ENCODE measurements at places on chromosomes 12 and 14.
A peak's percentile ranks its signal among the peaks of the same experiment; 100 is the strongest.

GRCh38 chr12:14982991-14983390, 10.1 kb downstream of the PDE6H start:
- no peak for DNase-seq

DNA sequence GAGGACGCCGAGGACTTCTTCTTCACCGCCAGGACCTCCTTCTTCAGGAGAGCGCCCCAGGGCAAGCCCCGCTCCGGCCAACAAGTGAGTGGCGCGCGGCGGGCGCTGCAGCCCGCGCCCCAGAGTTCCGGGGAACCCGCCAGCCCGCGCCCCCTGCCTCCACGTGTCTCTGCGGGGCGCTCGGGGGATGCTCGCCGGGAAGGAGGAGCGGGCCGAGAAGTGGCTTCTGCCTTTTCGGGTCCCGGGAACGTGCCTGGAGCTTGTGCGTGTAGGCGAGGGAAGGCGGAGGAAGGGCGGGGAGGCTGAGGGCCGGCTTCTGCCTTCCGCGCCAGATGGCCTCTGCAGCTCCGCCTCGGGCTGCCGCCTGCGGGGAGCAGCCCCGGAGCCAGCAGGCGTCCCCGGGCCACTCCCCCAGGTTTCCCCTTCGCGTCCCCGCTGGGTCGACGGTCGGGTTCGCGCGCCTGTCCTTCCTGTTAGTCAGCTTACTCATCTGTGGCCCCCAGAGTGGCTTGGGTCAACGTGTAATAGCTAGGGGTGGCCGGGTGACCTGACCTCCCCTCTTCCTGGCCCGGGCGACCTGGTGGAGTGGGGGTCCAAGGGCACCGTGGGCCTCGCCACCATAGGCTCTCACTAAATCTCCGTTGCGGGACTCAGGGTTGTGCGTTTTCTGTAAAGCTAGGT, 505 bp downstream of the RASSF3 start:
- peak; percentile 58 for DNase-seq

GRCh38 chr14:79352076-79352630, 859.2 kb downstream of the DIO2 start:
- DNase-seq: no peak

DNA sequence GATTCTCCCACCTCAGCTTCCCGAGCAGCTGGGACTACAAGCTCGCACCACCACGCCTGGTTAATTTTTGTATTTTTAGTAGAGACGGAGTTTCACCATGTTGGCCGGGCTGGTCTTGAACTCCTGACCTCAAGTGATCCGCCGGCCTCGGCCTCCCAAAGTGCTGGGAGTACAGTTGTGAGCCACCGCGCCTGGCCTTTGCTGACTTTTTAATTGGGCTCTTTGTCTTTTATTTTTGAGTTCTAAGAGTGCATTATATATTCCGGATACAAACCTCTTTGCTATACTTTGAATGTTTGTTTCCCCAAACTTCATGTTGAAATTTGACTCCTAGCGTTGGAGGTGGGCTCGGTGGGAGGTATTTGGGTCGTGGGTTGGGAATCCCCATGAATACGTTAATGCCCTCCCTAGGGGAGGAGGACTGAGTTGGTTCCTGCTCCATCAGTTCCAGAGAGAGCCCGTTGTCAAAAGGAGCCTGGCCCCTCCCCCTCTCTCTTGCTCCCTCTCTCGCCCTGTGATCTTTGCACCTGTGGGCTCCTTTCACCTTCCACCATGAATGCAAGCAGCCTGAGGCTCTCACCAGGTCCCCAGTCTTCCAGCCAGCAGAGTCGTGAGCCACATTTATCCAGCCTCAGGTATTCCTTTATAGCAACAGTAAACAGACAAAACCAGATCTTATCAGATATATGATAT, 103.2 kb upstream of the EVL start:
- DNase-seq: no peak

DNA sequence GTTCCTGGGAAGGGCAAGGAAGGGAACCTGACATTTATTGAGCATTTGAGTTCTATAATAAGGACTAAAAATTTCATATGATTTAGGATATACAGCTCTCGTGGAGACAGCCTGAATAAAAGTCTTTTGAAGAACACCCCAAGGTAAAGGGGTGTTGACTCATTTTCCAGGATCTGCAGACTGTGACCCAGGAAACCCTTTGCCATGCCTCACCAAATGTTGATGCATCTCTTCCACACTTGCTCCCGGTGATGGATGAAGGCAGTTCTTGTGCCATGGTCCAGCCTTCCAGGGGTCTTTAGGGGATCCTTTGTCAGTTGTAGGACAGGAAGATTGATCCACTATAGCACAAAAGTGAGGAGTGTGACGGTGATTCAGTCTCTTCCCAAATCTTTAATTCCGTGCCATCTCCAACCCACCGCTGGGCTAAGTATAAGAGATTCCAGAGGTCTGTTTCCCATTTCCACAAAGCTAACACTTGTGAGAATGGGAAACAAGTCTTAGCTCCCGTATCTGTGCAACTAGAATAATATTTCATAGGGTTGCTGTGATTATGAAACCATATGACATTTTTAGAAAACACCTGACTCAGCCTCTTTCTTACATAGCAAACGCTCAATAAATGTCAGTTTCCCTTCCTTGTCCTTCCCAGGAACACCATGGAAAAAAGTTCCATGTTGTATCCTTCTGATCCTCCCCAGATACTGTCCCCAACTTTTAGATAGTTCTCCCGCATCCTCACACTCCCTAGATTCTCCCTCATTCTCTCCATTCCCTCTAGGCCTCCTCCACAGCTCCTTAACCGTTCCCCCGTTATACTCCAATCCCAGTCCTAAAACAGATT, 836 bp downstream of the AAAS start:
- no peak for DNase-seq

GRCh38 chr12:108531929-108532848, 17.1 kb downstream of the FICD start:
- DNase-seq: no peak

GRCh38 chr12:126434412-126434985, 1369.3 kb downstream of the AACS start:
- no peak for DNase-seq

GRCh38 chr12:114399664-114400211, 6.2 kb downstream of the TBX5 start:
- DNase-seq: no peak

DNA sequence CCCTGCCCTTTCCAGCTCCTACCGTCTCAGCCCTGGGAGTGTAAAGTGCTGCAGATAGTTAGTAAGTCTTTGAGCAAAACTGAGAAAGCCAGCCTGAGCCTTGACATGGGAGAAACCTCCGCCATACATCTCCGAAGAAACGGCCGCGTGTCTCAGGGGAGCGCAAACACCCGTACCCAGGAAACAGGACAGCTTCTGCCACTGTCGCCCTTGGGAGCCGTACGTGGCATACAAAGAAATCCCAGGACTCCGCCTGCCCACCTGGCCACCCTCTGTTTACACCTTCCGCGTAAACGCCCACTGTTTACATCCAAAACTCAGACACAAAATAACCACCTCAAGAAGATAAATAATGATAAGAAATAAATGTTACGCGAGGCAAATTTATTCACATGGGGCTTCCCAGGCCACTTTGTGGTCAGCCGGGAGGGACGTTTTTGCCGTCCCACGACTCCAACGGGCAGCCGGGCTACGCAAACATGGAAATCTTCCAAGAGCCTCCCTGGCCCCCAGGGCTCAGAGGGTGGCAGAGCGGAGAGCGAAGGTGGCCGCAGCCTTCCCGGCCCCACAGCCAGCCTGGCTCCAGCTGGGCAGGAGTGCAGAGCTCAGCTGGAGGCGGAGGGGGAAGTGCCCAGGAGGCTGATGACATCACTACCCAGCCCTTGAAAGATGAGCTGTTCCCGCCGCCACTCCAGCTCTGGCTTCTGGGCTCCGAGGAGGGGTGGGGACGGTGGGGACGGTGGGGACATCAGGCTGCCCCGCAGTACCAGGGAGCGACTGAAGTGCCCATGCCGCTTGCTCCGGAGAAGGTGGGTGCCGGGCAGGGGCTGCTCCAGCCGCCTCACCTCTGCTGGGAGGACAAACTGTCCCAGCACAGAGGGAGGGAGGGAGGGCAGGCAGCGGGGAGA, at the start of gene BDKRB2:
TSS of gene BDKRB2 (plus strand) at position 689 of the 908 bp plus-strand sequence. CDS start 32,269 bp downstream, outside the sequence.
- no peak for DNase-seq

DNA sequence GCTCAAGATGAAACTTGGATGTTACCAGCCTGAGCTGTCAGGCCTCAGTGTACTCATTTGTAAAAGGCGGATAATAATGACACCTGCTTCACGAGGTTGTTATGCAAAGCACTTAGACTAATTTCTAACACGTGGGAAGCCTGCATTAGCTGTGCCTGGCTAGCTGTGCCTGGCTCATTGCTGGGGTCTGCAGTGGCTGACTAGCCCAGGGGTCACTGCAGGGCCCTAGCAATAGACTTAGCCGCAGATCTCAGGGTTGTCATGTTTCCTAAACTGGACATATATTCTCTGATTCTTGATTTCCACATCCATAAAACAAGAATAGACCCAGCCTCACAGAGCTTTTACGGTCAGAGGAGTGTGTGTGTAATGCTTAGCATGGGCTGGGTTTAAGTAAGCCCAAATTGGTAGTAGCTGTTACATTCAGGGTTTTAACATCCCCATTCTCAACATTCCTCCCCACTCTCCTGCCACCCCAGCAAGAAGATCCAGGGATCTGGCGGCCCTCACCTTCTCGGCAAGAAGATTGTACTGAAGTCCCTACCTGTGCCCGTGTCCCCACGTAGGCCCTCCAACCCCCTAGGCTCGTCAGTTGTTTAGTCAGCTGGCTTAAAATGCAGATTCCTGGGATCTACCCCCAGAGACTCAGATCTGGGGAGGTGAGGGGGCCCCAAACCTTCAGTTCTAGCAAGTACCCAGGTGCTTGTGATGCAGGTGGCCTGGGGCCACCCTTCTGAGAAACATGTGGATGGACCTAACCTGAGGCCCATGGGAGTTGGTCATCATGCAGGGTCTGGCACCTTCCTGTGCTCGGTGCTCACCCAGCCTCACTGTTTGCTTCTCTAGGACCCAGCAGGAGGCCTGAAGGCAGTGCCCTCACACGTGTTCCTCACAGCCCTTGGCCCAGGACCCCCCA, 8.6 kb downstream of the NR4A1 start:
- no peak for DNase-seq

DNA sequence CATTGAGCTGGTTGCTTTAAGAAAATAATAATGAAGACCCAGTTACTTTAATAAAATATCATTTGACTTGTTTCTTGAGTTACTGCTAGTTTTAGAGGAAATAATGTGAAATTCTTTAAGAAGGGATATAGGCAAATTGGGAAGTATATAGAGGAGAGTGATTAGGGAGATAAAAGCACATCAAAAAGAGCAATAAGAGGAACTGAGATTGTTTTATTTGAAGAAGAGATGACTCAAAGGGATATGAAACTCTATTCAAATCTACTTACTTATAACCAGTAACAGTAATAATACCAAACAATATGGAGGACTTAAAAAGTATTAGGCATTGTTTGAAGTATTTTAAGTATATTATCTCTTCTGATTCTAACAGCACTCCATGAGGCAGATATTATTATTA, 37.1 kb downstream of the LRRK2 start:
- DNase-seq: no peak

DNA sequence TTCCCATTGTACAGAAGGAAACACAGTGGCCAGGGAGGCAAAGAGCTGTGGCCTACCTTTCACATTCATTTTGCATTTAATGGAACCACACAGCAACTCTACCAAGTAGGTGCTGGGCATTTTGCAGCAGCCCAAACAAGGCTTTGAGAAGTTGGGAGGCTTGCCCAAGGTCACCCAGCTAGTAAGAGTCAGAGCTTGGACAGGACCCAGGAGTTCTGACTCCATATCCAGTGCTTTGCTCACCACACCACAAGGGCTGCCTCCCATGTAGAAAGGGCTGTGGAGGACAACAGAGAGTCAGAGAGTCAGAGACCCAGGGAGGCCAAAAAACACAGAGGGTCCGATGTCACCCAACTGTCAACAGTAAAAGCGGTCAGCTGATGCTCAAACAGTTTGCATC, 400.2 kb downstream of the BCL11B start:
- no peak for DNase-seq

GRCh38 chr12:2397356-2398045, 344.7 kb downstream of the CACNA1C start:
- DNase-seq: no peak

GRCh38 chr14:92759300-92759678, 10.9 kb upstream of the LGMN start:
- DNase-seq: no peak

DNA sequence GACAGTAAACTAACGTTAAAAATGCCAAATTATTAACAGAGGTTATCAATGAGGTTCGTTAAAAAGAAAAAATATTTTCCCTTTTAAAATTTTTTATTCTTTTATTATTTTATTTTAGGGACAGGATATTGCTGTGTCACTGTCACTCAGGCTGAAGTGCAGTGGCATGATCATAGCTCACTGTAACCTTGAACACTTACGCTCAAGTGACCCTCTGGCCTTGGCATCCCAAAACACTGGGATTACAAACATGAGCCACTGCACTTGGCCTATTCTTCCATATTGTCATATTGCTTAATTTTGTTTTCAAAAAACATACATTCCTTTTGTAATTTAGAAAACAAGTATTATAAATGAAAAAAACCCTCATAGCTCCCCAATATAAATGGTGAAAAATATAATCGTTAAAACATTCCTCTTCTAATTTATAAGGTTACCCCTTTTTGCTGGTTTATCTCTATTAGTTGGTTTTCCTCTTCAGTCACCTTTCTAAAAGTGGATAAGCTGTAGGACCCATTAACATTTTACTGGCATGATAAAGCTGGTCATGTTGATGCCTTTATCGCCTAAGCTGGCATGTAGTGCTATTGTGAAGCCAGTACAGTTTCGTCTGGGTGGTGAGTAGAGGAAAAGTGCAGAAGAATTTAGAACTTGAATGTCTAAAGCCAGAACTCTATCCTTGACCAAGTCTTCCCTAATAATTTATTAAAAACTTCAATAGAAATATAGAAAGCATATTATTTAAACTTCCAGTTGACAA, 27.6 kb downstream of the PDE3A start:
- no peak for DNase-seq

DNA sequence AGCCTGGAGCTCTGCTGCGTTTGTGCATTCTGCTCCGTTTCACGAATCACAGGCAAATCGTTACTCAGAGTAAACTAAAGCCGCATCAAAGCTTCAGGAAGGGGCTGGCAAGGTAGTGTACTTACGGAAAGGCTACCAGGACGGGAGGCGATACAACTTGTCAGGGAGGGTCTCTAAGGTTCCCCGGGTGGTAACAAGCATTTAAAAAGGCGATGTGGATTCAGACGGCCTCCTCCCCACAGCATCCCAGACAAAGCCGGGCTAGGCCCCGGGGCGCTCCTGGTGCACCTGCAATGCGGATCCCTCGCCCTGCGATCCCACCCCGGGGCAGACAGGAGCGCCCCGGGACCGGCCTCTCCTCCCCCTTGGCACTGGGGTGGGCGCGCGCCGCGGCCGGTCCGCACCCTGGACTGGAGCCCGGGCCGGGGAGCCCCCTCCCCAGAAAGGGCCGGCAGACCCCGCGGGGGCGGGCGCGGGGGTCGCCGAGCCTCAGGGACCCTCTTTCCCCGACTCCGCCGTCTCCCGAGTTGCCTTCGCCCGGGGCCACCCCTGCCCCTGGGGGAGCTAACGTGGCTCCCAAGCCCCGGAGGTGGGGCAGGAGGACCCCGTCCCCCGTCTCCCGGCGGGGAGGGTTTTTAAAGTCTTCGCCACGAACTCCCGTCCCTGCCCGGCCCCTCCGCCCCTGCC, 718 bp downstream of the CCDC92 start:
- peak; percentile 1 for DNase-seq

Data from T-helper 22 cell (primary cell).